Transverse colon (tissue), 4 donors: ENCODE measurements at places on chromosomes 2 and 18. TPM values are rescaled to one million over a fixed set of nuclear protein-coding genes. Genes with fewer than 3 reads are reported as not detected.

DNA sequence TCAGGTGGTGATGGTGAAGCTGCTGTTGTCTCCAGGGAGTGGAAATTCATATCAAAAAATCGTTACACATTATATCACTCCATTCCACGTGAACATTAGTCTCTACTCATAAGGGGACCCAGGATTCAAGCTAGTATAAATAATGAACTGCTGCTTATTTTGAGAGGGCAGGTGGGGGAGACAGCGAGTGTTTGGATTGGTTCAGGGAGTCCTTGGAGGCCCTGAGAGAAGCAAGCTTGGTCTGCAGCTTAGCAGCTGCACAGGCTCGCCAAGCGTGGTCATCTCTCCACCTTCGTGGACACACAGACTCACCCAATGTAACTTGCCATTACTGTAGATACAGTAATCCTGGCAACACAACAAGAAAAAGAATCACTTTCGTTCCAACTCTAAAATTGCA is 177.6 kb downstream of the ZNF521 start:
- H3K27me3 ChIP-seq, result no peaks in the 10 kb centered on the region
- no peak for DNase-seq
- H3K36me3 ChIP-seq, result no peaks in the 10 kb centered on the region
- H3K27ac ChIP-seq, result no peak overlapping the region

DNA sequence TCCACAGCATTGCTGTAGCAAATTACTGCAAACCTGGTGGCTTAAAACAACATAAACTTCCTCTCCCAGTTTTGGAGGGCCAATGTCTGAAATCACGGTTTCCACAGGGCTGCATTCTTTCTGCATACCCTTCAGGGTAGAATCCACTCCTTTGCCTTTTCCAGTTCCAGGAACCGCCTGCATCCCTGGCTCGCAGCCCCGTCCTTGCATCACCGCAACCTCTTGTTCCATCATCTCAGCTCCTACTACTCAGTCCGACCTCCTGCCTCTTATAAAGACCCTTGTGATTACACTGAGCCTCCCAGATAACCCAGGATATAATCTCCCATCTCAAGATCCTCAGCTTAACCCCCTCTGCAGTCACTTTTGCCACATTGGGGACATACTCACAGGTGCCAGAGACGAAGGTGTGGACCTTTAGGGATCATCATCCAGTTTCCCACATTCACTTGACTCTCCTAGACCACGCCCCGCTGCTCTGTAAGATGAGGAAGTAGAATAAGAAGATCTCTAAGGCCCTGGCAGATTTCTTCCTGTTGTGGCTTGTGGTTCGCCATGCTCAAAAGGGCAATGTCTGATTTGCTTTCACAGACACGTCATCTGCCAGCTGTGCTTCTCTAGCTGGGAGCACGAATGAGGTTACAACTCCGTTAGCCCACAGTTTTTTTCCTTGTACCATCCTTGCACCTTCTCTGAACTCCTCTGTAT is 103.6 kb upstream of the AGAP1 start:
- peak; percentile 46 for DNase-seq
- H3K27me3 ChIP-seq, result no peaks in the 10 kb centered on the region
- H3K4me3 ChIP-seq, result no peak overlapping the region
- H3K36me3 ChIP-seq, result no peaks in the 10 kb centered on the region
- H3K4me1 ChIP-seq, result no peaks in the 10 kb centered on the region
- H3K27ac ChIP-seq, result no peak overlapping the region

DNA sequence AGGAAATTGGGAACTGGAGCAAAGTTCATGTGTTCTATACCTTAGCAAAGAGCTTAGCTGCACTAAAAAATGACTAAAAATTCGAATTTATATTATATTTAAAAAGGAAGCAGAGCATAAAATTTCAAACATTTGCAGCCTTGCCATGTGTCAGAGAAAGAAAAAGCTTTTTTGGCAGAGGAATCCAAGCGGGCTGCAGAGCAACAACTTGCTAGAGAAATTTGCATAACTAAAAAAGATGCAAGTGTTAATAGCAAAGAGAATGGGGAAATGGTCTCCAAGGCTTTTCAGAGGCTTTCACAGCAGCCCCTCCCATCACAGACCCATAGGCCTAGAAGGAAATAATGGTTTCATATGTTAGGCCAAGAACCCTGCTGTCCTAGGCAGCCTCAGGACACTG is 1315.9 kb downstream of the DSC3 start:
- H3K36me3 ChIP-seq, result no peaks in the 10 kb centered on the region
- no peaks in the 10 kb centered on the region for H3K27me3 ChIP-seq
- H3K4me3 ChIP-seq, result no peak overlapping the region
- H3K27ac ChIP-seq, result no peak overlapping the region
- no peaks in the 10 kb centered on the region for H3K4me1 ChIP-seq

- peak; percentile 18 for DNase-seq
- H3K36me3 ChIP-seq, result no peaks in the 10 kb centered on the region
- H3K4me1 ChIP-seq, result no peaks in the 10 kb centered on the region
- no peaks in the 10 kb centered on the region for H3K27me3 ChIP-seq
- H3K4me3 ChIP-seq, result no peak overlapping the region
Measured at GRCh38 chr2:1366546-1367134, 46.6 kb upstream of the TPO start.

DNA sequence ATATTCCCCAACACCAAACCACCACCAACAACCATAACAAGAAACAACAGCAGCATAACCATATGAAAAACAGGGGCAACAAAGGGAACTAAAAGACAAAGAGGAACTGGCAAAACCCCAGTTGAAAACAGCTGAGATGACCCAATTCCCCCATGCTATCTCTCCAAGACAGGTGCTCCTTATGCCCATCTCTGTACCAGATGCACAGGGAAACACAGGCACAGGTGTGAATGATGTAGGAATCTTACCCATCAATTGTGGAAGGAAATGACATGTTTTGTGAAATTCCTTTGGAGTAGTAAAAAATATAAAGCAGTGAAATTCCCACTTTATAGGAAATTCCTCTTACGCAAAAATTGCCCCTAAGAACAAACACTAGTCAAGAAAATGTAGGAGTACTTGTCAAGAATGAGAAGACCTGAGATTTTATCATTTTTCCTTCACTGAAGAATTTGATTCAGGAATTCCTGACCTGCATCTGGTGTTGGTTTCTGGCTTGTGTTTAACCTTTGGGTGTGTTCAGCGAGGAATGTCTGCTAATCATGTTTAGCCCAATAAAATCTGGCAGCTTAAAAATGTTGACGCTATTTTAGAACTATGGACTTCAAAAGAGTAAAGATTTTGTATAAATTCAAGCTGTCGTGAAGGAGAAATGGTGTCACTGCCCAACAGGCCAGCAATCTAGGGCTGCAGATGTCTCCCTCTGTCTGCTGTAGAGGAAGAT is 67.7 kb upstream of the ARHGAP28 start:
- no peak overlapping the region for H3K27ac ChIP-seq
- H3K27me3 ChIP-seq, result no peaks in the 10 kb centered on the region
- no peak for DNase-seq
- no peak overlapping the region for H3K4me3 ChIP-seq
- H3K4me1 ChIP-seq, result no peaks in the 10 kb centered on the region
- H3K36me3 ChIP-seq, result no peaks in the 10 kb centered on the region

DNA sequence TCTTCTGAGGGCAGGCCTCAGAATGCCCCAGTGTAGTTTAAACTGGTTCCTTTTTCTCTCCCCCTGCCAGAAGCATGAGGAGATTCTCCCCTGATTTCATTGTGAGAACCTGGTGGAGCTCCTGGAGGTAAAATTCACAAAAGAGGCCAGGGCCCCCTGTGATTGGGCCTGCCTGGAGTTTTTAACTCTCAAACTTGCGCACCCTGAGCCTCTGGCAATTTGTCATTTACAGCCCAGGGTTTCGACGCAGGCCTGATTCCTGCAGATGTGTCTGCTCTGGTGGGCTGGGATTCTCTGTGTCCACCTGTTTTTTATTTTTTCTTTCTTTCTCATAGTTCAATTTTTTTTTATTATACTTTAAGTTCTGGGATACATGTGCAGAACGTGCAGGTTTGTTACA is 157.9 kb downstream of the ASB1 start:
- no peak for DNase-seq
- H3K27me3 ChIP-seq, result no peaks in the 10 kb centered on the region
- H3K27ac ChIP-seq, result no peak overlapping the region
- no peaks in the 10 kb centered on the region for H3K36me3 ChIP-seq
- no peaks in the 10 kb centered on the region for H3K4me1 ChIP-seq

GRCh38 chr2:153387203-153387602 is 91.4 kb downstream of the RPRM start:
- no peak overlapping the region for H3K4me3 ChIP-seq
- DNase-seq, result no peak
- no peaks in the 10 kb centered on the region for H3K36me3 ChIP-seq
- no peaks in the 10 kb centered on the region for H3K4me1 ChIP-seq
- H3K27me3 ChIP-seq, result no peaks in the 10 kb centered on the region
- H3K27ac ChIP-seq, result no peak overlapping the region

GRCh38 chr18:24731981-24732380 is 271.5 kb downstream of the HRH4 start:
- peaks cover 6% of the 10 kb centered on the region for H3K4me1 ChIP-seq
- no peak overlapping the region for H3K4me3 ChIP-seq
- H3K27me3 ChIP-seq, result no peaks in the 10 kb centered on the region
- no peak overlapping the region for H3K27ac ChIP-seq
- H3K36me3 ChIP-seq, result no peaks in the 10 kb centered on the region

DNA sequence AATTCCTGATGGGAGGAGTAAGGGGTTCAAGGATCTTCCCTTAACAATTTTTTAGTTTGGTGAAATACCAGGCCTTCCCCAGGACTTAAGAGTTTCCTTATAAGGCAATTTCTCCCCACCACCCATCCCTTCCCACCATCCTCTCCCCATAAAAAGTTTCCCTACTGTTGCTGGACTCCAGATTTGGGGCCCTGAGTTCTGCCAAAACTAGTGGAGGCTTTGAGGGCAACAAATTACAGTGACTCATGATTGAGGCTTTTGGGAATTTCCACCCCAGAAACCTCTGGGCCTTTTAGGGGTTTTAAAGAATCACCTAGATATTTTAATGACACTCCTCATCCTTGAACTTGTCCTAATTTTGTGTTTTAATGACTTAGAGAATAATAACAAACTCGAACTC is 14.3 kb upstream of the EN1 start:
- no peak overlapping the region for H3K27ac ChIP-seq
- H3K4me3 ChIP-seq, result no peak overlapping the region
- no peak for DNase-seq
- H3K27me3 ChIP-seq, result peaks cover 80% of the 10 kb centered on the region
- H3K4me1 ChIP-seq, result no peaks in the 10 kb centered on the region

DNA sequence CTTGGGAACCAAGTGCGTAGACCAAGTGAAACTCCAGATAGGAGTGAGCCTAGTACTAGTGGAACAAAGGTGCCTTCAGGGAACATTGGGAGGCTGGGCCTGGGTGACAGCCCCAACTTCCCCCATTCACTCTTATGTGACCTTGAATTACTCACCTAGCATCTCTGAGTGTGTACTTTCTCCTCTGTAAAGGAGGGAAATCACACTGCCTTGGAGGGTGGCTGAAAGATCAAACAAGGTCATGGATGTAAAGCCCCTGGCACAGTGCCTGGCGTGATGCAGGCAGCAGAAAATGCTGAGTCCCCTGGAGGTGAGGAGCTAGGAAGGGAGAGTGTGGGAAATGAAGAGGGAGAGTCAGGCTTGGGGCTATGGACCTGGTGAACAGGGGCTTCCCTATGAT is 45.9 kb downstream of the MARCO start:
- no peaks in the 10 kb centered on the region for H3K4me1 ChIP-seq
- H3K27me3 ChIP-seq, result no peaks in the 10 kb centered on the region
- H3K36me3 ChIP-seq, result no peaks in the 10 kb centered on the region
- H3K27ac ChIP-seq, result no peak overlapping the region
- no peak overlapping the region for H3K4me3 ChIP-seq

DNA sequence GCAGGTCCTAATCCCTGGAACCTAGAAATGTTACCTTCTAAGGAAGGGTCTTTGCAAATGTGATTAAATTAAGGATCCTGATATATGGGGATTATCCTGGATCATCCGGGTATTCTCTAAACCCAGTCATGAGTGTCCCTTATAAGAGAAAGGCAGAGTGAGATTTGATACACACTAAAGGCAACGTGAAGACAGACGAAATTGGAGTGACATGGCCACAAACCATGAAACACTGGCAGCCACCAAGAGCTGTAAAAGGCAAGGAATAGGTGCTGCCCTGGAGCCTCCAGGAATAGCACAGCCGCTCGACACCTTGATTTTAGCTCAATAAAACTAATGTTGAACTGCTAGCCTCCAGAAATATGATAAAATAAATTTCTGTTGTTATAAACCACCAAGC is 45.0 kb downstream of the TPGS2 start:
- H3K27ac ChIP-seq, result no peak overlapping the region
- H3K4me3 ChIP-seq, result no peak overlapping the region
- no peaks in the 10 kb centered on the region for H3K36me3 ChIP-seq
- H3K27me3 ChIP-seq, result no peaks in the 10 kb centered on the region
- H3K4me1 ChIP-seq, result no peaks in the 10 kb centered on the region
- no peak for DNase-seq

DNA sequence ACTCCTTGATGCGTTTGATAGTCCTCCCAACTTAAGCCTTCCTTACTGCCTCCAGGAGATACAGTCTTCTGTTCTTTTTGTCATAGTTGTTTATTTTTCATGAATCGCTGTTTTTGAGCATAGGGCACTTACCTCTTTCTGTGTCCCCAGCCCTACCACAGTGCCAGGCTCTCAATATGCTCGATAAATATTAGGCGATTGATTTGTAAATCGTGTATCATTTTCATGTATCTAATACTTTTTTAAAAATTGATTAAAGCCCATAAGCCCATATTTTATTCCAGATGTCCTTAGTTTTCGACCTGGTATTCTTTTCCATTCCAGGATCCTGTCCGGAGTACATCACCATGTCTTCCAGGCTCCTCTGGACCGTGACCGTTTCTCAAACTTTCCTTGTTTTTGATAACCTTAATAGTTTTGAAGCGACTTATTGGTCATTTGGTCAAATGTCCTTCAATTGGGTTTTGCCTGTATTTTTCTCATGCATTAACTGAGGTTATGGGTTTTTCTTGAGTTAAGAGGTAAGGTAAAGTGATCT is 444 bp upstream of the MMADHC start:
- peak overlapping the region; percentile 97 for H3K27ac ChIP-seq
- H3K27me3 ChIP-seq, result no peaks in the 10 kb centered on the region
- peak overlapping the region; percentile 81 for H3K4me3 ChIP-seq
- no peaks in the 10 kb centered on the region for H3K36me3 ChIP-seq

DNA sequence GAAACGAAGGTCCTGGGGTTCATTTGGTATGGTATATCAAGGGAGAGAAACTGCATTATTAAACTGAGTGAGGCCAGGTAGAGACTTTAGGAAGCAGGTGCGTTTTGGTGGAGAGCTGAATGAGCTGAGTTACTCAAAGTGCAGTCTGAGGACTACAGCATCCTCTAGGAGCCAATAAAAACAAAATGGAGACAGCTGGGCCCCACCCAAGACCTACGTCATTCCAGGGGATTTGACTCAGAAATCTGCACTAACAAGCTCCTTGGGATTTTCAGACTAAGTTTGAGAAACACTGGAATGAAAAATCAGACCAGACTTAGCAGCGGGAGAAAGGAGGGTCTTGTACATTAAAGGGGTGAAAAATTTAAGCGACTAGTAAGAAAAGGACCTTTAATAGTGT is 131.5 kb downstream of the UXS1 start:
- H3K27me3 ChIP-seq, result peaks cover 34% of the 10 kb centered on the region
- H3K36me3 ChIP-seq, result no peaks in the 10 kb centered on the region
- H3K4me3 ChIP-seq, result no peak overlapping the region
- H3K27ac ChIP-seq, result no peak overlapping the region
- H3K4me1 ChIP-seq, result peaks cover 3% of the 10 kb centered on the region

- H3K4me1 ChIP-seq, result no peaks in the 10 kb centered on the region
- H3K27me3 ChIP-seq, result no peaks in the 10 kb centered on the region
- no peaks in the 10 kb centered on the region for H3K36me3 ChIP-seq
- DNase-seq, result no peak
- H3K27ac ChIP-seq, result no peak overlapping the region
- no peak overlapping the region for H3K4me3 ChIP-seq
Measured at GRCh38 chr2:187654535-187654934, 100.3 kb upstream of the TFPI start.

DLX2 gene
- not detected for total RNA-seq

ZSWIM2 gene
- not detected for total RNA-seq

HOXD3 gene
- total RNA-seq, result not detected
